CD4-positive, alpha-beta T cell treated with Interleukin-1 beta for 1 hour (primary cell): ENCODE measurements at places on chromosomes 3 and 15.

DNA sequence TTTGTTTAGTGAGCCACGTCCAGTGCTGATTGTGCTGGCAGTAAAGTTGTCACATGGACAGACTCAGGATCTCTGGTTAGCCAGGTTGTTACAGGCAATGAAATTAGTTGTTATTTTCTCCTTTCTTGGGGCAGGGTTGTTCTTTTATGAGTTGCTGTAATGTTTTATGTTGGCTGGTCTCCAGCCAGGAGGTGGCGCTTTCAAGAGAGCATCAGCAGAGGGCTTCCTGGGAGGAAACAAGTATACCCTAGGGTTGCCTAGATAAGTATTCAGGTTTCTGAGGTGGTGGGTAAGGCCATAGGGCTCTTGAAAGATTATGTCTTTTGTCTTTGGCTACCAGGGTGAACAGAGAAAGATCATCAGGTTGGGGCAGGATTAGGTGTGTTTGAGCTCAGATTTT is 14.5 kb upstream of the CFAP20DC start:
- DNase-seq, result no peak

- DNase-seq, result no peak
Measured at GRCh38 chr3:183548262-183548769, 7.2 kb downstream of the KLHL6 start.

- DNase-seq, result no peak
Measured at GRCh38 chr3:53426918-53427317, 67.5 kb upstream of the CACNA1D start.

GRCh38 chr15:96042734-96043224 is 287.7 kb upstream of the NR2F2 start:
- no peak for DNase-seq

DNA sequence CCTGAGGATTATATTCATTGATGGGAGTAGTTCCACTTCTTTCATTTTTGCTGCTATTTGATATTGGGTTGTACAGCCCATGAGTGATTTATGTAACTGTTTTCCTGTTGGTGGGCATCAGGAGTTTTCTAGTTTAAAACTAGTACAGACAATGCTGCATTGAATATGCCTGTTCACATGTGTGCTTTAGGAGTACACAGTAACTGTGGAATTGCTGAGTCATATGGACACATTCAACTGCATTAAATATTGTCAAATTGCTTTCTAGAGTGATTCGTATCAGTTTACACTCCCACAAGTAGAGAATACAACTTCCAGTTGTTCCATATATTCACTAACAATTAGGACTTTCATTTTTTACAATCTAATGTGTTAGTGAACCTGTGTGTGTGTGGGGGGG is 59.8 kb upstream of the THSD4 start:
- DNase-seq, result no peak

DNA sequence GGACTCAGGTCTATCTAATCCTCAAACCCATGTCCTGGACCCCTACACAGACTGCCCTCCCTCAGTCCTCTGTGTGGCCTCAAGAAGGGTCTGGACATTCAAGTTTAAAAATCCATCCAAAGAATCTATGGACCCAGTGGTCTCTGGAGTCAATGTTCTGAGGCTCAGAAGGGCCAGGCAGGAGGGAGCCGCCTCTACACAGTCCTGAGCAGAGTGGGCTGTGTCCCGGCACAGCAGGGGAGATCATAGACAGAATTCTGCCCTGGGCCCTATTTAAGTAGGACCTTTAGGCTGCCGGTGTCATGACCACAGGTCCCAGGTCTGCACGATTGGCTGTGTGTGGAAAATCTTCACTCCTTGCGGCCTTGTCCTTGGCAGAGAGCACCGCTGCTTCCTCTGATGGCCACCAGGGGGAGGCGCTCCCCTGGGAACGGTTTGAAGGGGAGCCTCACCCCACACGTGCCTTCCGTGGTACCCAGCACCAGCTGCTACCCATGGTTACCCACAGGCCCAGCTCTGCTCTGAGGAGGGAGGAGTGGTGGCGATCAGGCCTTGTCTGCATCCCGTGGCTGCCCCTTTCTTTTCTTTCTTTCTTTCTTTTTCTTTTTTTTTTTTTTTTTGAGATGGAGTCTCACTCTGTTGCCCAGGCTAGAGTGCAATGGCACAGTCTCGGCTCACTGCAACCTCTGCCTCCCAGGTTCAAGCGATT is 37.9 kb downstream of the CHRD start:
- DNase-seq, result peak; percentile 68

GRCh38 chr3:118001380-118001779 is 1033.3 kb downstream of the IGSF11 start:
- no peak for DNase-seq

GRCh38 chr15:91032919-91033803 is 10.8 kb upstream of the VPS33B start:
- DNase-seq, result peak; percentile 67

DNA sequence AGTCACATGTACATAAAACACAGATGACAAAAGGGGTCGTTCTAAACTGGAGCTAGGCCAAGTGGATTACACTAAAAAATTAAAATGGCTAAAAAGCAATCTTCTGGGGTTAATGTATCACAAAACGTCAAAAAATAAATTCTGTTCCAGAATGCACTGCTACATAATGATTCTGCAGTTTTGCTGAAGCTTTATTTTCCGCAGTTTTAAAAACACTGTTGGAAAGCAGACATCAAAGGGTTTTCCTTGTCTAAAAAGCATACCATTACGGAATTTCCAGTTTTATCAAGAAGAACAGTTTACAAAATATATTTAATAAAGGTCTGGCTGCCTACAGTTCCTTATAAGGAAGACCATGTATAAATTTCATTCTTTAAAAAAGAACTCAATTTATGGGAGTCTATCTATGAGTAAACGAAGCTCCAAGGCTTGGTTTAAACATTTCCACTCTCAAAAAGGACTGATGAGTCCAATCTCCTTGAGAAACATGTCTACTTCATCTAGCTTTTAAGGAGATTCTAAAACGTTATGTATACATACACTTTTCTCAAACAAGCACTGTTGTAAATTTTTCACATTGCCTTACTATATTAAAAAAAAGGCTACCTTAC is 1.3 kb downstream of the DMXL2 start:
- DNase-seq, result no peak

DNA sequence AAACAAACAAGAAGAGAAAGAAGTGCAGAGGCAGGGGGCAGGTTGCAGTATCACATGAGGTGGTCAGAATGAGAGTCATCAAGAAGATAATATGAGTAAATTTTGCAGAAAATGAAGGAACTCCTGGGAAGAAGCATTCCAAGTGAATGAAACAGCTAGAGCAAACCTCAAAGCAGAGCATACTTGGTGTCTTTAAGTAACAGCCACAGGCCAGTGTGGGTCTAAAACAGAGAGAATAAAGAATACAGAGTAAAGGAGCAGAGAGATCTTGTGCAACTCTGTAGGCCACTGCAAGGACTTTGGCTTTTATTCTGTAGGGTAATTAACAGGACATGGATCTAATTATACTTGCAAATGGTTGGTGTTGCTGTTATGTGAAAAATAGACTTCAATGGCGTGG is 81.3 kb downstream of the STAC start:
- no peak for DNase-seq
